ENCODE measurements at places on chromosomes 4 and X. TPM values are rescaled to one million over a fixed set of nuclear protein-coding genes. Genes with fewer than 3 reads are reported as not detected.

- no peak for DNase-seq
These were observed 4.1 kb downstream of the RHOXF1 start for GRCh38 chrX:120111611-120112010.

Gene HS3ST1
- 0.37 TPM for total RNA-seq

Gene GDPD2
- 6.0 TPM for total RNA-seq

Gene NUDT10
- total RNA-seq: 18.3 TPM

DNA sequence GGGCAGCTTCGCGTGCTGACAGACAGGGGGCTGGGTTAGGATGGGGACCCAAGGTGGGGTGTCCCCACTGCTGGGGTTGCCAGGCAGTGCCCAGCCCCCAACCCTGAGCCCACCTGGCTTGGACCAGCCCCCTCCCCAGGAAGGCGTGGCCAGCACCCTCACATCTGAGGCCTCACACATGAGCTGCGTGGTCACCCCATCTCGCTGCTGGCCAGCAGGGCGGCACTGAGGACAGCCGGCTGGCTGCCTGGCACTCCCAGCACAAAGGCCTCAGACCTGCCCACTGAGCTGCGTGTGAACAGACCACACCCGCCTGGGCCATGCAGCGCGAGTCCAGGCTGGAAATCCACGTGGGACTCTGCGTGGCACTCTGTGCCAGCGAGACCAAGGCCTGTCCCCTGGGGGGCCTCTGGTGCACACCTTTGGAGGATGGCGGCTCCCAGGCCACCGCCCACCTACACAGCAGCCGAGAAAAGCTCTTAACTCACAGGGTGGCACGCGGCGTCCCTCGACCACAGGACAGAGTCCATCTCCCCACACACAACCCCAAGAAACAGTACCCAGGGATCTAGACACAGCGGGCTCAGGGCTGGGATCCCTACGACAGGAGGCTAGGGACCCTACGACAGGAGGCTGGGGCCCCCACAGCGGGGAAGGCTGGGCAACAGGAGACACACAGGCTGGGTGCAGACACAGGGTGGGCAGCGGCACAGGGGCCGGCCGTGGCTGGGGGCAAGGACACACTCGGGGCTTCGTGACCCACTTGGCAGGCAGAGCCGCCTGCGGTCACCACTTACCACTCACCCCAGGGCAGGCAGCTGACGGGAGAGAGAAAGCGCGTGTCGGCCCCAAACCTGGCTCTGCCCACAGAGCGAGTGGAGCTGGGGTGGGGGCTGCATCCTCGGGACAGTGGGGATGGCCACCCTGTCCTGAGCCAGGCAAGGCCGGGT, 9.8 kb downstream of the DGKQ start:
- DNase-seq: no peak

DNA sequence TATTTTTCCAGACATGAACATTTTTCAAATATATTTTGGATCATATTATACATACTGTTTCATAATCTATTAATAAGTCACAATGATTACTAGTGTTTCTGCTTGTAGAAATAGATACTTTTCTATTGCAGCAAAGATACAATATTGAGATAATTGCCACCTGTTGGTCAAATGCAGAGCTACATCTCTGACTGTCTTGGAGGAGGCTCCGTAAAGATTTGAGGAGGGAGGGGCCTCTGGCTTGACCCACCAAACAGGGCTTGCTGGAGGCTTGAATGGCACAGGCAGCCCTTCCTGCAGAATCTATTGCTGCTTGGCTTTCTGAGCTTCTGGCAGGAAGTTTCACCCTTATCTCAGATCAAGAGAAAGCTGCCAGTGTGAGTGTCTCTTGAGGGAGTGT, 99.3 kb upstream of the ARMCX2 start:
- peak; percentile 12 for DNase-seq

Gene CXCL3
- total RNA-seq: 1.0 TPM

Gene PQBP1
- 101 TPM for total RNA-seq

Gene WNK3
- 30.7 TPM for total RNA-seq

Gene FGB
- total RNA-seq: not detected

GRCh38 chr4:17810260-17811077, at the start of the genes DCAF16 and NCAPG:
Gene DCAF16 (minus strand): TSS chr4:17810757. CDS start chr4:17804141, 6,616 bp downstream.
Gene NCAPG (plus strand): TSS chr4:17810979. CDS start chr4:17811078, 99 bp downstream.
- DNase-seq: peak; percentile 99

Gene FRG1
- 41.5 TPM for total RNA-seq

GRCh38 chr4:36316607-36317006, 35.2 kb downstream of the DTHD1 start:
- no peak for DNase-seq

DNA sequence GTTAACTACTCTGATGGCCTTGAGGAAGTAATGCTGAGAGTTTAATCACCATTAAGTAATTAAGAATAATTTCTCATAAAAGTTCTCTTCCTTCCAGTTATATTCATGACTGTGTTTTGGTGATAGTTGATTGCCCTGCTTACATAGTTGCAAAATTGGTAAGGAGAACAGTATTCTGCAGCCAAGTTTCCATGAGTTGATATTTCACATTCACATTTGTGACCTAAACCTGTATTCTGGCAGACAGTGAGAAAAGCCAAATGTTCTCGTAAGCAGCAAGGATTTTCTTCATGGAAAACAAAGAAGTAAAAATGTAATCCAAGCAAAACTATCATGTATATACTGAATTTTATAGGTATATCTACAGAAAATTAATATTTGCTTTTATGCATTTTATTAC, 187.8 kb upstream of the NUDT6 start:
- no peak for DNase-seq

Gene CFAP47
- total RNA-seq: 0.75 TPM

DNA sequence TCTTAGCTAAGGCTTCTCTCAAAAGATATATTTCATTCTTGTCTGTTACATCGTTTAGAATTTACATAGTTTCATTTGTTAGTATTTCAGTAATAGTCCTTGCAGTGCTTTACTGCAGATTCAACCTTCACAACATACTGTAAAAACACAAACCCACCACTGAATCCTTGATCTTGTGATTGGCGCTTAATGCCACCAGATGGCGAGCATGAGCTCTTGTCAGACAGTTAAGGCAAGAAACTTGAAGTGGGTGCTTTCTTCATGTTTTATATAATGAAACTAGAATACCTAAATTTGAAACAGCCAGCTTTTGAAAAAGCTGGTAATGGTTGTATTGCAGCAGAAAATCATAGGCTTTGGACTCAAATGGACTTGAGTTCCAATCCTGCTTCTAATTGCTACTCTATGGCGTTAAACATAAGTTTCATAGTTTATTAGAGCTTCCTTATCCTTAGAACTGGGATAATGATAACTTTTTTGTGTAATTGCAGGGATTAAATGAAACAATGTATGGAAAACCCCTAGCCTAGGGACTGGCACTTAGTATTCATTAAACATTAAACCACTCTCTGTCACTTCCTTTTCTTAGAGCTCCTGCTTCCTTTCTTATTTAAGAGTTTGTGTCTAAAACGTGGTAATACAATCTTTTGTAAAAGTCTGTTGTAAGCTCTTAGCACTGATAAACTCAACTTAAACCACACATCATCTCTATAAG, 95.1 kb downstream of the USP9X start:
- peak; percentile 18 for DNase-seq

GRCh38 chr4:85860066-85860740, 385.3 kb downstream of the ARHGAP24 start:
- DNase-seq: no peak

DNA sequence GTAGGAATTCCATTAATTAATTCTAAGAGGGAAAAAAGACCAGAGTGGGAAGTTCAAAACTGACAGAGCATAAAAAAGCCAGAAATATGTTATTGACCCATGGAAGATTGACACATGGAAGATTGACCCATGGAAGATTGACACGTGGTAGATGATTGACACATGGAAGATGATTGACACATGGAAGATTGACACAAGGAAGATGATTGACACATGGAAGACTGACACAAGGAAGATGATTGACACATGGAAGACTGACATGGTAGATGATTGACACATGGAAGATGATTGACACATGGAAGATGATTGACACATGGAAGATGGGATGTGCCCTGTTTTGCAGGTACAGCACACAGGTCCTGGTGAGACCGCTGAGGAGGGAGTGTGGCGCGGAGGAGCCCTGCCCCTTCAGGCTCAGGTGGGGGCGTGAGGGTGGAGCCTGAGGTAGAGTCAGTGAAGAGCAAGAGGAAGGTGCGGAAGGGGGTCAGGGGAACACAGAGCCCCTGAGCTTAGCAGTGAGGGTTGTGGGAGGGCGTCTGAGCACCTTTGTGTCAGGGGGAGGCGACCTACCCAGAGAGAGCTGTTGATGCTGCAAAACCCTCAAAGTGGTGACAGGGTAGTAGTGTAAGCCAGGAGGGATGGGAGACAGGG, 15.8 kb upstream of the PDE6B start:
- DNase-seq: no peak

Gene FGFRL1
- 54.9 TPM for total RNA-seq

Gene ADAMTS3
- 2.7 TPM for total RNA-seq

DNA sequence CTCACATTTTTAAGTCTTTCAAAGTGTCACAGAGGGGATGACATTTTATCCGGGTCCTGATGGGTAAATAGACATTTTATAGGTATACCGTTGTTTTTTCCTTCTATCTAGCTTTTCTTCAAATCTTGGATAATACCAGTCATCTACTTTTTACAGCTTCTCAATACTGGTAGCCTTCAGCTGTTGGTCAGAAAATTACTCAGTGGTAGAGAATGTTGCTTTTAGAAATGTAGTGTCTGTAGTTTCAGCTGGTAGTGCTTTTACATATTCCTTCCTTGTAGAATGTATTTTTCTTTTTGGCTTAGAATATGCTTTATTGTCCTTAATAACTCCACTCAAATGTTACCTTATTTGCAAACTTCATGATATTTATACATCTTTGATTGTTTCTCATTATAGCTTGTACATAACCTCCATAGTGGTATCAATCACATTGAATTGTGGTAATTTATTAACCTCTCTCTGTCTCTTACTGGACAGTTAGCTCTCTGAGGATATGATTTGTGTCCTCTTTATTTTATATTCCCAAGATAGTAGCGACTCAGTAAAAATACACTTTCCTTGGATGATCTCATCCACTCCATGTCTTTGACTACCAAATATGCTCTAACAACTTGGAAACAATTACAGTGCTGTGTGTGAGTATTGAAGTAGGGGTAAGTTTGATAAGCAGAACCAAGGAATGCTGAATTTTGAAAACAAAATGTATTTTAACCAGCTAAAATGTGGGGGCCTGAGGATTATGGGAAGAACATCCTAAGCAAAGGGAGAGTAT, 53.8 kb downstream of the RAP1GDS1 start:
- no peak for DNase-seq

Gene ADGRG4
- not detected for total RNA-seq

Gene SPANXN4
- total RNA-seq: not detected

DNA sequence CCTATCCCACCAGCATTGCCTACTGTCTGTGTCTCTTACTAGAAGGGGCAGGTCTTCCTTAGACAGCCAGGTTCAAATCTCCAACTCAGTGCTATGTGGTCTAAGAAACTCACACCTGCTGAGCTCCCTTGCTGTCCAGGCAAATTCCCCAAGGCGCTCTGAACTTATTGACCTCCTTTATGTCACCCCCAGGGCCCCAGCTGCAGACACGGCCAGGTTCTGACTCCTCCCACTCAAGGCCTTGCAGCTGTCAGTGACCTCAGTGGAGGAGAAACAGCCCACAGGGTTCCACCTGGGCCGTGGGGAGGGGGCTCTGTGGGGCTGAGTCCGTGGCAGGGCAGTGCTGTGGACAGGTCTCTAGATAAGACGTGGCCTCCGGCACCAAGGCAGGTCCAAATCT, 42.1 kb upstream of the PSAPL1 start:
- DNase-seq: no peak

Gene SH3D19
- 25.1 TPM for total RNA-seq

Gene TIGD2
- 9.4 TPM for total RNA-seq

GRCh38 chr4:76879731-76880364, 18.1 kb downstream of the SOWAHB start:
- DNase-seq: no peak
